Spleen (tissue), 13 donors: ENCODE measurements at places on chromosomes 7 and 10. TPM values are rescaled to one million over a fixed set of nuclear protein-coding genes. Genes with fewer than 3 reads are reported as not detected.
A peak's percentile ranks its signal among the peaks of the same experiment; 100 is the strongest.

TBXAS1 gene
- polyA plus RNA-seq: 19.8 TPM

RSU1 gene
- 20.5 TPM for polyA plus RNA-seq

NUTM2E gene
- polyA plus RNA-seq: 0.73 TPM

DNA sequence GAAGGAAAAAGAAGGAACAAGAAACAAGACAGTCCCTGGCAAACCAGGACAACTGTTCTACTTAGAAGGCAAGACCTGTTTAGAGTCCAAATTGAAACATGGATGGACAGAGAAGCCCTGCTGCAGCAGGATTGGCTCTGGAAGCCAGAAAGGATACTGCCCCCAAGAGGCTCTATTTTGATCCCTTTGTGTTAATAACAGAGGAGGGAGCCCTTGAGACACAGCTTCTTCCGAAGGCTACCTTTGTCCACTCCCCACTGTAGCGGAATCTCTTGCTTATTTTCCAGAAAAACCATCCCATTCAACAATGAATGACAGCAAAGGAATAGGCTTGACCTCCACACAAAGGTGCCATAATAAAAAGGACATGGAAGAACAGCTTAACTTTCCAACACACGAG is 120.3 kb upstream of the FOXK1 start:
- peaks cover 41% of the 10 kb centered on the region for H3K27me3 ChIP-seq
- no peaks in the 10 kb centered on the region for H3K4me1 ChIP-seq
- no peak overlapping the region for H3K4me3 ChIP-seq
- H3K36me3 ChIP-seq: no peaks in the 10 kb centered on the region

- no peaks in the 10 kb centered on the region for H3K36me3 ChIP-seq
- no peaks in the 10 kb centered on the region for H3K27me3 ChIP-seq
- no peak for DNase-seq
- no peak overlapping the region for H3K27ac ChIP-seq
- peaks cover 6% of the 10 kb centered on the region for H3K4me1 ChIP-seq
Observed at GRCh38 chr10:103923502-103923901, 5.5 kb upstream of the STN1 start.

DNA sequence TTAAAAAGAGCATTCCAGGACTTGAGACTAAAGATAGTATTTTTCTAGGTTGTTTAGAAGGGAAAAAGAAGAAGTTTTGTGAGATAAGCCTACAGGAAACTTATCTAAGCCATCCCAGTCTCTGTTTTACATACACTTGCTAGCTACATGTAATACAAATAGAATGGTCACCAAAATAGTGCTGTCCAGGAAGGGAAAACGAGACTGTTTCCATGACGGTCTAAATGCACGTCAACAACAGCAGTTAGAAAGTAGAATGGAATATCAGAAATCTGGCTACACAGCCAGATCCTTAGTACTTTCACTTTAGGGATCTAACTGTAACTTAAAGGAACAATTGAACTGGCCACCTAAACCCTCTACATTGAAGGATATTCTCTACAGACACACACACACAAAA is 117.6 kb downstream of the TSPAN12 start:
- H3K27me3 ChIP-seq: no peaks in the 10 kb centered on the region
- no peaks in the 10 kb centered on the region for H3K36me3 ChIP-seq
- no peak overlapping the region for H3K27ac ChIP-seq
- H3K4me3 ChIP-seq: peak overlapping the region; percentile 25

- no peaks in the 10 kb centered on the region for H3K27me3 ChIP-seq
- no peaks in the 10 kb centered on the region for H3K4me1 ChIP-seq
- H3K36me3 ChIP-seq: no peaks in the 10 kb centered on the region
- no peak overlapping the region for H3K27ac ChIP-seq
- DNase-seq: no peak
Observed at GRCh38 chr10:19546224-19546623, 270.0 kb upstream of the PLXDC2 start.

DNA sequence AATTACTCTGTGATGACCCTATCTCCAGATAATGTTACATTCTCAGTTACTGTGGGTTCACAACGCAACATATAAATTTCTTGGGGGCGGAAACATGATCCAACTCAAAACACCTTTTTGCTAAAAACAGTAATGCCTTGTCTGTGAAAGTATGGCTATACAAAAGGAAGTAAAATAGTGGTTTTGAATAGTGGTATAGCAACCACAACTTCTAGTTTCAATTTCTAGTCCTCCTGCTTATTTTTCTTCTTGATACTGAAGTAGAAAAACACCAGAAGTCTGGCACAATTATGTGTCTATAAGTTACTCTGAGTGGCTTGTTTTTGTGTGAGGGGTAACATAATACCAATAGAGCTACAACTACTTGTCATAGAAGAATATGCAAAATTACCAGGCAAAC is 21.5 kb upstream of the ZNF800 start:
- no peaks in the 10 kb centered on the region for H3K36me3 ChIP-seq
- no peak for DNase-seq
- H3K27ac ChIP-seq: peak overlapping the region; percentile 55
- H3K4me1 ChIP-seq: peaks cover 45% of the 10 kb centered on the region
- no peak overlapping the region for H3K4me3 ChIP-seq
- no peaks in the 10 kb centered on the region for H3K27me3 ChIP-seq

DNA sequence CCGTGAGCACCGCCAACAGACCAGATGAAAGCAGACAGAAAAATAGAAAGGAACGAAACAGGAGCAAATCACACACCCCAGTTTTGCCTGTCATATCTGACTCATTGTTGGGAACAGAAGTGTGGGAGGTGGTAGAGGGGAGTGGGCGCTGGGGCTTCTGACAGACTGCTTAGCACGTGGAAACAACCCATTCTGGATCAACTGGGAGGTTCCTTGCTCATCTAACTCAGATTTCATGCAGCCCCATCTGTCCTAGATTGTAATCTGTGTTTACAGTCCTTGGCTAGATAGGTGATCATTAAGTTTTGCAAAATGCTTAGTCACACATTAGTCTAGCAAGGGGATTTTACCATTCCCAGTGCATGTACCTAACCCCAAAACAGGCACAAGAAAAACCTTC is 154.1 kb downstream of the NRP1 start:
- peaks cover 7% of the 10 kb centered on the region for H3K4me1 ChIP-seq
- no peak overlapping the region for H3K27ac ChIP-seq
- no peaks in the 10 kb centered on the region for H3K27me3 ChIP-seq
- no peak for DNase-seq

PDE6C gene
- not detected for polyA plus RNA-seq

GRCh38 chr7:138875794-138876193 is 77.8 kb upstream of the ATP6V0A4 start:
- H3K4me3 ChIP-seq: no peak overlapping the region
- H3K27me3 ChIP-seq: no peaks in the 10 kb centered on the region
- no peaks in the 10 kb centered on the region for H3K36me3 ChIP-seq
- no peak for DNase-seq
- H3K27ac ChIP-seq: no peak overlapping the region
- H3K4me1 ChIP-seq: no peaks in the 10 kb centered on the region

PSMA2 gene
- 95.9 TPM for polyA plus RNA-seq

DNA sequence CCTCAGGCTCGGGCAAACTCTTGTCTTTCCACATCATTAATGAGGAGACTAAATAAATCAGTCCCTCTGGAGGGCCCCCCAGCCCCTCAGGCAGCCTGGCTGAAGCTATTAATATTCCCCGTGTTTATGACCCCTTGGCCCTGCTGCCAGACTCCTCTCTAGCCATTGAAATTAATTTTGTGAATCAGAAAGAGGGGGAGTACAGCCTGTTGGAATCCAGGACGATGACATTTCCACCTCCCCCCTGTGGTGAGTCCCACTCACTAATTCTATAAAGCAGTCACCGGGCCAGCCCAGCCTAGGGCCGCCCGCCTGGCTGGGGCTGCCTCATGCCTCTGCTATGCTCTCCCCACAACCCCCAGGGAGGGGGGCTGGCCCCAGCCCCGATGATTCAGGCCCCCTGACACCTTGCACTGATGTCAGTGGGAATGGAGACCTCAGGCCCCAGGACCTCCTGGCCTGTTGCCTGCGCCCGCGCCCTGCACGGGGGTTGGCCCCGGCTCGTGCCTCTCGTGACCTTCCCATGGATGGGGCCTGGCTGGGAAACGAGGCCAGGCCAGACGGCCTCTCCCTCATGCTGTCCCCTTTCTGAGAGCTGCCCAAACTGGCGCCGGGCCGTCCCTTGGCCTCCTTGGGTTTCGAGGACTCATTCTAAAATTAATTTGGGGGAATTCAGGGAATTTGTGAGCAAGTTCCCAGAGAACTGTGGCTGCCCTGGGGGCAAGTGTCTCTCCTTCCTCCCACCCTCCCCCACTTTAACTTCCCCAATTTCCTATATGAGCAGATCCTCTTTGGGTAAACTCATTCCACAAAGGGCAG is 34.0 kb downstream of the TMEM270 start:
- H3K27ac ChIP-seq: peak overlapping the region; percentile 33
- no peak overlapping the region for H3K4me3 ChIP-seq
- H3K4me1 ChIP-seq: no peaks in the 10 kb centered on the region
- H3K36me3 ChIP-seq: no peaks in the 10 kb centered on the region
- no peak for DNase-seq

DNA sequence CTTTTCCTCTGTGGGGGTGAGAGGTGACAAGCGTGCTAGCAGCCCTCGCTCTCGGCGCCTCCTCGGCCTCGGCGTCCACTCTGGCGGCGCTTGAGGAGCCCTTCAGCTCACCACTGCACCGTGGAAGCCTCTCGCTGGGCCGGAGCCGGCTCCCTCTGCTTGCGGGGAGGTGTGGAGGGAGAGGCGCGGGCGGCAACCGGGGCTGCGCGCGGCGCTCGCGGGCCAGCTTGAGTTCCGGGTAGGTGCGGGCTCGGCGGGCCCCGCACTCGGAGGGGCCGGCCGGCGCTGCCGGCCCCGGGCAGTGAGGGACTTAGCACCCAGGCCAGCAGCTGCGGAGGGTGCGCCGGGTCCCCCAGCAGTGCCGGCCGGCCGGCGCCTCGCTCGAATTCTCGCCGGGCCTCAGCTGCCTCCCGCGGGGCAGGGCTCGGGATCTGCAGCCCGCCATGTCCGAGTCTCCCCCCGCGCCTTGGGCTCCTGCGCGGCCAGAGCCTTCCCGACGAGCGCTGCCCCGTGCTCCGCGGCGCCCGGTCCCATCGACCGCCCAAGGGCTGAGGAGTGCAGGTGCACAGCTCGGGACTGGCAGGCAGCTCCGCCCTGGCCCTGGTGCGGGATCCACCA is 352.8 kb upstream of the PODXL start:
- peak overlapping the region; percentile 24 for H3K4me3 ChIP-seq
- H3K4me1 ChIP-seq: no peaks in the 10 kb centered on the region
- no peak for DNase-seq
- peaks cover 79% of the 10 kb centered on the region for H3K27me3 ChIP-seq
- no peaks in the 10 kb centered on the region for H3K36me3 ChIP-seq
- no peak overlapping the region for H3K27ac ChIP-seq

CTTNBP2 gene
- 1.4 TPM for polyA plus RNA-seq

TEX47 gene
- not detected for polyA plus RNA-seq

DNA sequence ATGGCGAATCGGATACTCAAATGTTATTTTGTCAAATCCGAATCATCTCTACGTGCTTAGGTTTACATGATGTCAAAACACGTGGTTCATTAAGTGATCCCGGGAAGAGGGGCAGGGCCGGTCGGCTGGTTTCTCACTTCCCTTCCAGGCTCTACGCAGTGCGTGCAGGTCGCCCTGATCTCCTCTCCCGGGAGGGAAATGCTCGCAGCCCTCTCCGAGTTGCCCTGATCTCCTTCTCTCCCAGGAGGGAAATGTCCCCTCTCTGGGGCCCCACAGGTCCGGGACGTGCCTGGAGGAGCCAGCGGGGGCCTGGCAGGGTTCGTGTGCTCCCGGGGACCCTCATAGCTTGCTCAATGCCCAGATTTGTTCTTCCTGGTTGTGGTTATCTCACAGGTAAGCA is 202.7 kb downstream of the DNAJB6 start:
- H3K27ac ChIP-seq: no peak overlapping the region
- H3K4me1 ChIP-seq: no peaks in the 10 kb centered on the region
- H3K36me3 ChIP-seq: no peaks in the 10 kb centered on the region
- H3K4me3 ChIP-seq: no peak overlapping the region
- no peaks in the 10 kb centered on the region for H3K27me3 ChIP-seq
- peak; percentile 42 for DNase-seq

DNA sequence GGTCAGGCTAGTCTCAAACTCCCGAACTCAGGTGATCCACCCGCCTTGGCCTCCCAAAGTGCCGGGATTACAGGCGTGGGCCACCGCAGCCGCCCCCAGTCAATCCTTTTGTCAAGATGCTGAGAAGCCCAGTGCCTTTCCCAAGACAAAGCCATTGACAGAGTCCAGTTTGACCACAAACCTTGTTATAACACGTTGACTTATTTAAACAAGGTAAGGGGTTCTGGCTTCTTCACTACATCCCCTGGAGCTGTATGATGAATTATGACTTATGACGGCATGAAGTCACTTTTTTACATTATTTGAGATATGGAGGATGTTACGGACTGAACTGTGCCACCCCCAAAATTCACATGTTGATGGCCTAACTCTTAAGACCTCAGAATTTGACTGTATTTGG is 5.8 kb upstream of the SEC61G start:
- H3K4me1 ChIP-seq: peaks cover 5% of the 10 kb centered on the region
- no peak for DNase-seq
- no peak overlapping the region for H3K27ac ChIP-seq
- peaks cover 20% of the 10 kb centered on the region for H3K27me3 ChIP-seq
- no peaks in the 10 kb centered on the region for H3K36me3 ChIP-seq

DNA sequence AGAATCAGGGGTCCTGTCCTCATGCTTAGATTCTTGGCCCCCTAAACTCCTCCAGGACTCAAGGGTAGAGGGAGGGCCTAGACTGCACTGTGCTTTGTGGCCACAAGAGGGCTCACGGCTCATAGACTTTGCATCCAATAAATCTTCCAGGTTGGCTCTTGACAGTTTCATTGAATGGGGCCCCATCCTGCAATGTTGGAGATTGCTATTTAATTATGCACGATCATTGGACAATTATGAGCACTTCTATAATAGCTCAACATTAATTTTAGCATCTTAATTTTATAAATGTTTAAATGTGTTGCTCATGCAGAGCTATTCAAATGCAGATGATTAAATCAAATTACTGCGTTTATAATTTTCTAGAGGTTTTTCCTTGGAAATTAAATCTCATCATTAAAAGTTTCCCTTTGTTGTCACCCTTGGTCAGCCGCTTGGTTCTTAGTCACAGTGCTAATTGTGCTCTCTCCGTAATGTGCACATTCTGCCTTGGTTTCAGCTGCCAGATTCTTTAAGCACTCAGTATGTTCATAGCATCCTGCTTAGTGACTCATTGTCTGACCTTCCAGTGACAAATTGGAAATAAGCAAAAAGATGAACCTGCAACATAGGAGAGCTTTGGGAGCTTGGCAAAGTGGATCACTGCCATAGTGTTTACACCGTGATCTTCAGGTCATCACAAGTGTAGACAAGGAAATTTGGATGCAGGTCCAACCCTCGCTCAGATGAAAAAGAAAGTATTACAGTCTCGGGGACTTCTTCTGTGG is 33.4 kb upstream of the PLPP4 start:
- no peak overlapping the region for H3K27ac ChIP-seq
- no peaks in the 10 kb centered on the region for H3K36me3 ChIP-seq
- no peak for DNase-seq
- peaks cover 6% of the 10 kb centered on the region for H3K27me3 ChIP-seq
